ENCODE measurements at places on chromosomes 6 and 20. TPM values are rescaled to one million over a fixed set of nuclear protein-coding genes. Genes with fewer than 3 reads are reported as not detected.

Gene FAM209B
- total RNA-seq: not detected

Gene ACTL10
- 1.1 TPM for total RNA-seq

Gene PLAGL1
- total RNA-seq: 9.8 TPM

Gene GNMT
- 0.54 TPM for total RNA-seq

DNA sequence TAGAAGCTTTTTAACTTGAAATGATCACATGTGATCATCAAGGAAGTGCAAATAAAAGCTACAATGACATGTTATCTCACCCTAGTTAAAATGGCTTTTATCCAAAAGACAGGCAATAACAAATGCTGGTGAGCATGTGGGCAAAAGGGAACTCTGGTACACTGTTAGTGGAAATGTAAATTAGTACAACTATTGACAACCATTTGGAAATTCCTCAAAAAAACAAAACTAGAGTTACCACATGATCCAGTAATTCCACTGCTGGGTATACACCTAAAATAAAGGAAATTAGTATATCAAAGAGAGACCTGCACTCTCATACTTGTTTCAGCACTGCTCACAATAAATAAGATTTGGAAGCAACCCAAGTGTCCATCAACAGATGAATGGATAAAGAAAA, 108.7 kb downstream of the HTR1B start:
- no peaks in the 10 kb centered on the region for H3K4me1 ChIP-seq
- DNase-seq: no peak
- H3K4me3 ChIP-seq: no peak overlapping the region
- H3K36me3 ChIP-seq: no peaks in the 10 kb centered on the region
- H3K27ac ChIP-seq: no peak overlapping the region

- H3K4me1 ChIP-seq: no peaks in the 10 kb centered on the region
- no peak overlapping the region for H3K27ac ChIP-seq
- H3K4me3 ChIP-seq: no peak overlapping the region
- no peaks in the 10 kb centered on the region for H3K36me3 ChIP-seq
- no peaks in the 10 kb centered on the region for H3K27me3 ChIP-seq
These were observed 563.8 kb downstream of the COL12A1 start for GRCh38 chr6:74642101-74642500.

- H3K36me3 ChIP-seq: no peaks in the 10 kb centered on the region
- no peaks in the 10 kb centered on the region for H3K4me1 ChIP-seq
- no peak overlapping the region for H3K27ac ChIP-seq
- no peak for DNase-seq
- no peak overlapping the region for H3K4me3 ChIP-seq
These were observed 4.2 kb downstream of the MOG start for GRCh38 chr6:29661071-29661470.

DNA sequence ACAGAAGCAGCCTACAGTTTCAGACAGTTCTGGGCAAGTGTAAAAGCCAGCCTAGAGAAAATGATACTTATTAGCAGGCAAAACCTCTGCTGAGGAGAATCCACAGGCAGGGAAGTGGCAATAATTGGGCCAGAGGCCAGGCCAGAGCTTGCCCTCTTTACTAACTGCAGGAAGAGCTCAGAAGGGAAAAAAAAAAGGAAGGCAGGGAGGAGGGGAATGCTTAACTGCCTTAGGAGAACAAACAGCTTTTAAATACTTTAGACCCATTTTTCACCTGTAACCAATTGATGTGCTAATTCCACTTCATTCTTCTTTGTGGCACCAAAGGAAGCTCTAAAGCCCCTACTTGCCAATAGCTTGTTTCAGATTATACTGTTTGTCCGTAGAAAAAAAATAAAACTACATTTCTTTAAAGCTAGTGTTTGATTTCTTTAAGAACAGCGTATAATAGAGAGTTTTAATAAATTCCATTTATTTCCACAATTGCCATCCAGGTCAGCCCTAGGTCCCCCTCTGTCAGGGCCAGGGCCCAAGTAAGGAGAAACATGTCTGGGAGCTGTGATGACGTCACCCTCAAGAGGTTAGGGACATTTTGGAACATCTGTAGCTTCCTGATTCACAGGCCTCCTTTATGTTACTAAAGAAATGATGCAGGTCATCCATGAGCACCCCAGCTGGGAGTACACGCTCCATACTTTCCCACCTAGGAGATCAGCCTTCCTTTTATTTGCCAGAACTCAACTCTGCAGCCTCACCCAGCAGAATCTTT, 384.3 kb downstream of the CDC5L start:
- H3K27me3 ChIP-seq: no peaks in the 10 kb centered on the region
- H3K4me1 ChIP-seq: no peaks in the 10 kb centered on the region
- H3K36me3 ChIP-seq: no peaks in the 10 kb centered on the region
- no peak for DNase-seq
- H3K27ac ChIP-seq: no peak overlapping the region

DNA sequence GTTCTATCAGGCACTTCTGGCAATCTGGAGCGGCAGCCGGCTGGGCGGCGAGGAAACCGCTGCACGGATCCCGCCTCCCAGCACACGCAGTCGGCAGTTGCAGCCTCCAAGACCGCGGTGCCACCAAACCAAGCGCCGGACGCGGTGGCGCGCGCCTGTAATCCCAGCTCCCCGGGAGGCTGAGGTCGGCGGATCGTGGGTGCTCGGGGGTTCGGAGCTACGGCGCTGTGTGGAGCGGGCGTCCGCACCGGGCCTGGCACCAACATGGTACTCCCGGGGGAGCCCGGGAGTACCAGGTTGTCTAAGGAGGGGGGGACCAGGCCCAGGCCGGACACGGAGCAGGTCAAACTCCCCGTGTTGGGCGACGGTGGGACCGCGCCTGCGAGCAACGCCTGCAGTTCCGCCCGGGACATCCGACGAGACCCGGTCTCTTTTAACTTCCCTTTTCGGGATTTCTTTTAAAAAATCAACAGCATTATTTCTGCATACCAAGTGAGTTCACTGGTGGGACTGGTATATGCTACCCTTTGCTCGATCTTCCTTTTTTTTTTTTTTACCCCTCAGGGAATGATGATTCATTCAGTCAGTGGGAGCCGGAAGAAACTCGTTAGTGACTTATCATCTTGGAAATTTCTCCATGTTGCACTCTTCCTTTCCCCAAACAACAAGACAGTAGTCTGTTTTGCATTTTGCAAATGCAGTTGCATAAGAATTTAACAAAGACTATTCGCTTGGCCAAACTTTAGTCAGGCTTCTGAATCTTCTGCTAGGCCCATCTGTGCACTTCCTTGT, 27.6 kb downstream of the ZNF311 start:
- DNase-seq: no peak
- no peaks in the 10 kb centered on the region for H3K4me1 ChIP-seq
- H3K4me3 ChIP-seq: peak overlapping the region; percentile 26
- no peak overlapping the region for H3K27ac ChIP-seq
- no peaks in the 10 kb centered on the region for H3K36me3 ChIP-seq

DNA sequence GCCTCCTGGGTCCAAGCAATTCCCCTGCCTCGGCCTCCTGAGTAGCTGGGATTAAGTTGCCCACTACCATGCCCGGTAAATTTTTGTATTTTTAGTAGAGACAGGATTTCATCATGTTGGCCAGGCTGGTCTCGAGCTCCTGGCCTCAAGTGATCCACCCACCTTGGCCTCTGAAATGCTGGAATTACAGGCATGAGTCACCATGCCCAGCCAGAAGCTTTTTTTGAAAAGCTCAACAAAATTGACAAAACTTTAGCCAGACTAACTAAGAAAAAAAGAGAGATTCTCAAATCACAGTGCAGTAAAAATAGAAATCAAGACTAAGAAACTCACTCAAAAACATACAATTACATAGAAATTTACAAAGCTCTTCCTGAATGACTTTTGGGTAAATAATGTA, 420.6 kb downstream of the COL12A1 start:
- H3K27ac ChIP-seq: no peak overlapping the region
- H3K4me3 ChIP-seq: no peak overlapping the region

DNA sequence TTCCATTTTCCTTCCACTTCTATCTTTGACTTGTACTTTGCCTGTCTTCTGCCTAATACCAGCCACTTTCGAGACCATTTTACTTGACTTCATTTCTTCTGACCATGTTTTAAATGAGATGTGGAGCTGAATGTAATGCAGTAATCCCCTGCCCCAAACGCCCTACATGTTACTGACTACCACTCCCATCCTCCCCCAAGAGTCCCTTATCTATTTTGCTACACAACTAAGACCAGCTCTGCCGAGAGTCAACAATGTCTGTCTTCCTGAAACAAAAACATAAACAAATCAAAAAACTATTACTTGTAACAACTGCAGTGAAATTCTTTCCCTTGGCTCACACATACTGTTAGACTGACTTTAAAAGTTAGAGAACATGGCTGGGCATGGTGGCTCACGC, 27.1 kb upstream of the KIAA1586 start:
- H3K4me1 ChIP-seq: no peaks in the 10 kb centered on the region
- H3K27ac ChIP-seq: no peak overlapping the region
- no peak for DNase-seq
- no peaks in the 10 kb centered on the region for H3K27me3 ChIP-seq
- H3K36me3 ChIP-seq: no peaks in the 10 kb centered on the region

- H3K27me3 ChIP-seq: no peaks in the 10 kb centered on the region
- H3K4me3 ChIP-seq: no peak overlapping the region
- no peaks in the 10 kb centered on the region for H3K4me1 ChIP-seq
These were observed 42.6 kb upstream of the FNDC1 start for GRCh38 chr6:159126590-159126989.

GRCh38 chr6:4717124-4717523, 59.1 kb upstream of the CDYL start:
- H3K4me3 ChIP-seq: no peak overlapping the region
- peaks cover 7% of the 10 kb centered on the region for H3K4me1 ChIP-seq
- no peaks in the 10 kb centered on the region for H3K36me3 ChIP-seq
- no peaks in the 10 kb centered on the region for H3K27me3 ChIP-seq
- no peak overlapping the region for H3K27ac ChIP-seq

GRCh38 chr20:9353916-9354276, 160.5 kb upstream of the LAMP5 start:
- H3K27me3 ChIP-seq: no peaks in the 10 kb centered on the region
- H3K4me1 ChIP-seq: no peaks in the 10 kb centered on the region
- no peaks in the 10 kb centered on the region for H3K36me3 ChIP-seq
- H3K27ac ChIP-seq: no peak overlapping the region
- H3K4me3 ChIP-seq: no peak overlapping the region
- no peak for DNase-seq

DNA sequence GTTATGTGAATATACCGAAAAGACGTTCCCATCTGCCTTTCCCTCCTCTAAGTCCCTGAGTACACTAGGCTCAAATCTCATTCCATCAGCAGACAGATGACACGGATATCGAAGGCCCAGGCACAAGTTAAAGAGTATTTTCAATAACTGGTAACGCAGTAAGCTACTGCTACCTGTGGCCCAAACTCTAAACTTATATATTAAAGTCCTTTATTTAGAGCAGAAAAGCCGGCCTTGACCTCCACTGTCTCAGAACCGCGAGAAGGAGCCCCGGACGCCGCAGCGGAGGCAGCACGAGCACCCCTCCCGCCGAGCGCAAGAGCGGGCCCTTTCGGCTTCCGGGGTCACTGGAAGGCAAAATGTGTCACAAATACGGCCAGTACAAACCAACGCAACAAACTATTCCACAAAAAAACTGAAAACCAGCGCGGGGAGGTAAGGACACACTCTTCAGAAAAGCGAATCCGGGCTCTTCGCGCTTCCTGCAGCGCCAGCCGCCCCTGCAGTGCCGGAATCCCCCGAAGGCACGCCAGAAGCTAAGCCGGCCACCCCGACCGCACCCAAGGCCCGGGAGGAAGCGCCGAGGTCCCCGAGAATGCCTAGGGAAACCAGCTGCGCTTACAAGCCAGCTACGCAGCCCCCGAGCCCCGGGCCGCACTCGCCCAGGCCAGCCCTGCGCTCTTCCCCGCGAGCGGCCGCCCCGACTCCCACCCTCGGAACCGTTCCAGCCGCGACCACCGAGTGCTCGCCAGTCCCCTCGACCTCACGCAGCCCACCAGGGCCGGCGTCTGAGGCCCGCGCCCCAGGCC, 681 bp downstream of the DIDO1 start:
- H3K4me3 ChIP-seq: peak overlapping the region; percentile 92
- H3K4me1 ChIP-seq: peaks cover 79% of the 10 kb centered on the region
- H3K36me3 ChIP-seq: no peaks in the 10 kb centered on the region
- no peaks in the 10 kb centered on the region for H3K27me3 ChIP-seq
- DNase-seq: no peak

GRCh38 chr20:47262008-47262364, 94.5 kb downstream of the ZMYND8 start:
- H3K4me3 ChIP-seq: no peak overlapping the region
- no peak overlapping the region for H3K27ac ChIP-seq
- H3K4me1 ChIP-seq: peaks cover 19% of the 10 kb centered on the region
- no peaks in the 10 kb centered on the region for H3K27me3 ChIP-seq
- DNase-seq: no peak

DNA sequence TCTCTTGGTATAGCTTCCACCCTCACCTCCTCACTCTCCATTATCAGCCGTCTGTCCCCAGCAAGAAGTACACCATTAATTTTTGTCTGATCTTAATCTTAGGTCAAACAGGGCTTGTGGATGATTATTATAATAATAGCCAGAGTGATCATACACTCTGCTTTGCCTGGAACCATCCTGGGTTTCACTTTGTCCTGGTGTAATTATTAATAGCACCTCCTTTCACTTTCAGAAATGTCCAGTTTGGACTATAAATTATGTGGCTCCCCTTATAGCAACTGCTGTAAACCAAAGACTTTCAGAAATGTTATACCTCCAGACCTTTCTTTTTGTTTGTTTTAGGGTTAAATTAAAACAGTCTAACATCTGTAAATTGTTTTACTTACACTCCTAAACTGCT, 951 bp upstream of the TRIM31 start:
- no peak overlapping the region for H3K27ac ChIP-seq
- no peaks in the 10 kb centered on the region for H3K4me1 ChIP-seq
- no peak overlapping the region for H3K4me3 ChIP-seq
- DNase-seq: no peak

- no peak overlapping the region for H3K4me3 ChIP-seq
- no peaks in the 10 kb centered on the region for H3K4me1 ChIP-seq
- no peaks in the 10 kb centered on the region for H3K27me3 ChIP-seq
- H3K27ac ChIP-seq: no peak overlapping the region
- no peak for DNase-seq
These were observed 41.5 kb downstream of the FHL5 start for GRCh38 chr6:96604420-96604819.

DNA sequence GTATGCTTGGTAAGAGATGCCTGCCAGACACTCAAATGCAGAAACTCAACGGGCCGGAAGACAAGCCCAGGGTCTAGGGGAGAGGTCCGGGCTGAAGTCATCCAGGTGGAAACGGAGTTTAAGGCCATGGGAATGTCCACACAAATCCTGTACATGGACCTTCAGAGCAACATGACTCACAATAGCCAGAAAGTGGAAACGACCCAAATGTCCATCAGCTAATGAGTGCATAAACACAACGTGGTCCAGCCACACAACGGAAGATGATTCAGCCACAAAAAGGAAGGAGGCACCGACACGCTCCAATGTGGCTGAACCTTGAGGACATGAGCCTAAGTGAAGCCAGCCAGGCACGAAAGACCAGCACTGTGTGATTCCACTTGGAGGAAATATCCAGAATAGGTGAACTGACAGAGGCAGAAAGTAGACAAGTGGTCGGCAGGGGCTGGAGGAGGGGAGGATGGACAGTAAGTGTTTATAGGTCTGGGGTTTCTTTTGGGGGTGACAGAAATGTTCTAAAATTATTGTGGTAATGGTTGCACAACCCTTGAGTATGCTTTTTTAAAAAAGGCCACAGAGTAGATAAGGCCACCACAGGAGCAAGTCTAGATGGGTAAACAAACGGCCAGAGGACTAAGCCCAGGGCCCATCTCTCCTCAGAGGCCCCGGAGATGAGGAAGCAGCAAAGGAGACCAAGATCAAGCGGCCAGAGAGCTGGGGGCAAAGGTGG, 105.6 kb downstream of the PREX1 start:
- no peak for DNase-seq
- H3K27me3 ChIP-seq: no peaks in the 10 kb centered on the region
- no peak overlapping the region for H3K4me3 ChIP-seq
- peak overlapping the region; percentile 67 for H3K27ac ChIP-seq

GRCh38 chr6:156392648-156393047, 384.5 kb upstream of the ARID1B start:
- H3K27ac ChIP-seq: no peak overlapping the region
- no peaks in the 10 kb centered on the region for H3K36me3 ChIP-seq
- DNase-seq: no peak
- no peak overlapping the region for H3K4me3 ChIP-seq
- no peaks in the 10 kb centered on the region for H3K27me3 ChIP-seq
